ENCODE measurements at places on chromosomes 7 and 10.

- DNase-seq = no peak
Measured at GRCh38 chr10:79403441-79404230, 41.8 kb downstream of the ZCCHC24 start.

DNA sequence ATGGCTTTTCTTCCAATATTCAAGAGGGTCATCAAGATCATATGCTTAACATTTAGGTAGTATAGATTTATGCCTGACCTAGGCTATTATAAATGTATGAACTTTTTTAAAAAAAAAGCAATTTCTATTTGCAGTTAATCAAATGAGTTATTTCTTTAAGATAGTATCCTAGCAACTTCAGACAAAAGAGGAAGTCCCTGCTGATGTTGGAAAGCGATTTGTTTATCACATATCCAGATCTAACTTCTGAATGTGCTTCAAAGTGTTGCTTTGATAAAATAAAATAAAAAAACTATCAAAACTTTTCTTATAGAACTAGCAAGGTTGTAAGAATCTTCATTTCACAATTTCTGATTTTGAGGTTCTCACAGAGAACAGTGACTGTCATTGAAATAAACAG is 401.9 kb upstream of the PHF14 start:
- DNase-seq = no peak

- no peak for DNase-seq
Measured at GRCh38 chr10:104501864-104502579, 139.1 kb upstream of the SORCS3 start.

- DNase-seq = no peak
Measured at GRCh38 chr10:24310104-24310503, 101.2 kb downstream of the KIAA1217 start.

- DNase-seq = no peak
Measured at GRCh38 chr7:51827631-51828030, 511.0 kb upstream of the COBL start.

- DNase-seq = no peak
Measured at GRCh38 chr10:71483885-71484751, 87.4 kb downstream of the CDH23 start.

DNA sequence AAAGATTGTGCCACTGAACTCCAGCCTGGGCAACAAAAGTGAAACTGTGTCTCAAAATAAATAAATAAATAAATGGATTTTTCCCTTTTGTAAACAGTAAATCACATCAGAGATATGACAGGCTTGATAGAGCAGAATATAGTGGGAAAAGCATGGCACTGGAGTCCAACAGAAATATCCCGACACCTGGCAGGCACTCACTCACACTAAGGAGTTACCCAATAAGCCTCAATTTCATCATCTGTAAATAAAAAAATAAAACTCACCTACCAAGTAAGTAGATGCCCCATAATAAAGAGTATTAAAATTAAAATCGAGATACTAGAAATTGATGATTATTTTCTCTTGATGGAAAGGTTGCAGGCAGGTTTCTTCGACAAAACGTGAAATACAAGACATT is 1.7 kb downstream of the ATE1 start:
- DNase-seq = no peak

DNA sequence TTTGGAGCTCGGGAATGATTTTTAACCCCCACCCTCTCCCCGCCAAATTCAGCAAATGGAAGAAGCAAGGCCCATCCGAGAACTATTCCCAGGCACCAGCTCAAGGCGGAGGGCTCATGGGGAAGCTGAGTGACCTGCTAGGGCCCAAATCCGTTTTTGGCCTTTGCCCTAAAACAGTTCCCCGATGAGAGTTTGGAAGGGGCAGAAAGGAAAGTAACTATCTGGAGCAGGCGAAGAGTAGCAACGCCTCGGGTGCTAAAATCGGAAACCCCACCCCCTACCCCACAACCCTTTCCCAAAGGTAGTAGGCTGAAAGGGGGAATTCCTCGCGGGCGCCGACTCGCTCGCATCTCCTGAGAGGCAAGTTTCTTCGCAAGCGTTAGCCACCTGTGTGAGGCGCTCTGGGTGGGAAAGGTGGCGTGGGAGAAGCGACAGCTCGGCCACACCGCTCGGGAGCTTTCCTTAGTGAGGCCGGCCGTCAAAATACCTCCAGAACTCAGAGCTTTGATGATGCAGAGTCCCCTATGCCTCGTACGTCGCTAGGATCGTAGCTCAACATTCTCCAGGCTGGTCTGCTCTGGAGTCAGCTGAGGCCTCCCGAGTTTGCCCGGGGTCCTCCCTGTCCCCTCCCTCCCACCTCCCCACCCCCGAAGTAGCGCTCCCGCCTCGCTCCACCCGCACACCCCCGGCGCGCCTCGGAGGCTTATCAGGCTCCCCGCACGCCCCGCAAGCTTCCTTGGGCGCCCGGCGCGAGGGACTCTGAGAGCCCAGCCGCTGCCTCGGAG is 642 bp upstream of the PRKG1 start:
- no peak for DNase-seq

DNA sequence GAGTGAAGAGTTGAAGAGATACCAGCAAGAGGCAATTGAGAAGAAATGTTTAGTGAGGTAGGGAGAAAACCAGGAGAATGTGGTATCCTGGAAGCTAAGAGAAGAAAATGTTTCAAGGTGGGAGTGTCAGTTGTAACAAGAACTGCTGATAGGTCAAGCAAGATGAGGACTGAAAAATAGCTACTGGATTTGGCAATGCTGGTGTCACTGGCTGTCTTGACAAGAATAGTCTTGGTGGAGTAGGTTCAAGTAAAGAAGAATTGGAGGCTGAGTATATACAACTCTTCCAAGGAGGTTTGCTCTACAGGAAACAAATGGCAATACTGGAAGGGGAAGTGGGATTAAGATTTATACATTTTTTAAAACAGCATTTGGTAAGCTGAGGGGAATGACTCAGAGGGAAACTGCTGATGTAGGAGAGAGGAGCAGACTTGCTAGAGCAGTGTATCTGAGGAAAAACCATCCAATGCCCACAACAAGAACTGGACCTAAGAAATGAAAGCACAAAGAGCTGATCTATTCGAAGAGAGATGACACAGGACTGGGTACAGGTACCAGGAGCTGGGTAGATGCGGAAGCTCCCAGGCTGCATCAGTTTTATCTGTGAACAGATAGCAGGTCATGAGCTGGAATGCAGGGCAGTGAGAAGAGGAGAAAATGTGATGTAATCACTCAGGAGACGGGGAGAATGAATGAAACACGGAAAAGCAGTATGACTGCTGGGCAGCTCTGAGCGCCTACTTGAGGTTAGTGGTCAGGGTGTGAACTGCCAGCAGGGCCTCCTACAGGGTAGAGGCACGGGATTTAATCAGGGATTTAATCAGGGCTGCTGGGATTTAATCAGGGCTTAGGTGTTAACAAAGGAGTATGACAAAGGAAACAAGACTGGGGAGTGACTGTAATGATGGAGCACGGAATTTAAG is 34.5 kb downstream of the FAM25A start:
- peak; percentile 90 for DNase-seq
